Upper lobe of left lung (tissue), 6 donors: ENCODE measurements at places on chromosomes 11 and 22.

GRCh38 chr11:57798905-57799559 is 37.4 kb downstream of the CTNND1 start:
- peak; percentile 71 for DNase-seq
- peaks cover 69% of the 10 kb centered on the region for H3K4me1 ChIP-seq
- H3K36me3 ChIP-seq = peaks cover 8% of the 10 kb centered on the region
- H3K27ac ChIP-seq = peak overlapping the region; percentile 67
- no peak overlapping the region for H3K4me3 ChIP-seq

GRCh38 chr11:70906101-70906500 is 346.3 kb downstream of the SHANK2 start:
- H3K36me3 ChIP-seq = no peaks in the 10 kb centered on the region
- no peak for DNase-seq
- H3K27ac ChIP-seq = no peak overlapping the region
- H3K27me3 ChIP-seq = no peaks in the 10 kb centered on the region
- H3K4me1 ChIP-seq = no peaks in the 10 kb centered on the region

- H3K27me3 ChIP-seq = no peaks in the 10 kb centered on the region
- peak; percentile 88 for DNase-seq
- no peaks in the 10 kb centered on the region for H3K36me3 ChIP-seq
Measured at GRCh38 chr11:46277622-46278386, at the start of gene CREB3L1. Gene CREB3L1, plus strand, starts transcription at chr11:46277662. Its CDS starts 450 bp downstream, at chr11:46278112.

DNA sequence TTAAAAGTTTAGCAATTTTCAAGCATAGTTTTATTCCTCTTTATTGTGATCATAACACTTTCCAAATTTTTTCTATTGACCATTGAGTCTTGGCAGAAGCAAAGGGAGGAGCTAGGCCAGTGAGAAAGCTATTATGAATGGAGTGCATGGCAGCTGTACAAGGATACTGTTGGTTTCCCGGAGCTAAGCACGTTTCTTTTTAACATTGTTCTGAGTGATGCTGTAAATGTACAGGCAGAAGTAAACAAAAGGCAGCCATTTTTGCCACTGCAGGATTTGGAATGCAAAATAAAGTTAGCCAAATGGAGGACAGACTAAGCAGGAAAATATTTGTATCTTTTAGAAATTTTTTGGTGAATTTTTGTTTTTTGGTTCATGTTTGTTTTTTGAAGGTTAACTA is 16.2 kb downstream of the CBL start:
- no peak overlapping the region for H3K4me3 ChIP-seq
- H3K27ac ChIP-seq = no peak overlapping the region
- H3K36me3 ChIP-seq = no peaks in the 10 kb centered on the region
- no peaks in the 10 kb centered on the region for H3K27me3 ChIP-seq

DNA sequence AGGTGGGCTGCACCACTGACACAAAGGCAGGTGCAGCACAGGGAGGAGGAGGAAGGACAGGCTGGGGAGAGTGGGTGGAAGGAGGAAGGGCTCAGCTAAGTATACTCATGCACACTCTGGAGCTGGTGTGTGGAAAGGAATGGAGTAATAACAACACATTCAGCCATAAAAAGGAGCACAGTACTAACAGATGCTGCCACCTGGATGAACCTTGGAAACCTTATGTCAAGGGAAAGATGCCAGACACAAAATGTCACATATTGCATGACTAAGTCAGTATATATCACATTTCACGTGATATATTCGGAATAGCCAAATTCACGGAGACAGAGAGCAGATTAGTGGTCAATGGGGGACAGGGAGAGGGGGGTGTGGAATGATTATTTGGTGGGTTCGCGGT is 389.6 kb upstream of the SYN3 start:
- DNase-seq = no peak
- H3K27ac ChIP-seq = no peak overlapping the region
- H3K4me1 ChIP-seq = no peaks in the 10 kb centered on the region
- no peaks in the 10 kb centered on the region for H3K36me3 ChIP-seq

GRCh38 chr22:44758344-44758973 is 6.1 kb downstream of the ARHGAP8 start:
- H3K4me1 ChIP-seq = peaks cover 14% of the 10 kb centered on the region
- H3K27ac ChIP-seq = no peak overlapping the region
- no peak for DNase-seq
- no peak overlapping the region for H3K4me3 ChIP-seq
- H3K27me3 ChIP-seq = no peaks in the 10 kb centered on the region
- no peaks in the 10 kb centered on the region for H3K36me3 ChIP-seq

GRCh38 chr11:74819400-74819799 is 70.8 kb downstream of the RNF169 start:
- no peak for DNase-seq
- H3K27me3 ChIP-seq = no peaks in the 10 kb centered on the region
- no peak overlapping the region for H3K4me3 ChIP-seq
- peak overlapping the region; percentile 14 for H3K27ac ChIP-seq
- H3K36me3 ChIP-seq = no peaks in the 10 kb centered on the region
- peaks cover 16% of the 10 kb centered on the region for H3K4me1 ChIP-seq

DNA sequence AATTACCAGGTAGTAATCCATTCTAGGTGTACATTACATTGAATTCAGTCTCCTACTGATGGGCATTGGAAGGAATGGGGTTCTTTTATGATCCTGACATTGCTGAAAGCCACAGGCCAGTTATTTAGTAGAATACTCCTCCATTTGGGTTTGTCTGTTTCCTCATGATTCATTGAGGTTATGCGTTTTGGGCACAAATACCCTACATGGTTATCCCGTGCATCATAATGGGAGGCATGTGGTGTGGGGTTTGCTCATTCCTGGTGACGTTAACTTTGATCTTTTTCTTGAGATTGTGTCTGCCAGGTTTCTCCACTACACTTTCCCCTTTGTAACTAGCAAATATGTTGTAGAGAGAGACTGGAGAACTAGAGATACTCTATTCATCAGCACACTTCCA is 5.5 kb downstream of the FOLR3 start:
- no peak overlapping the region for H3K27ac ChIP-seq
- DNase-seq = no peak
- no peaks in the 10 kb centered on the region for H3K36me3 ChIP-seq
- no peaks in the 10 kb centered on the region for H3K27me3 ChIP-seq
- H3K4me3 ChIP-seq = no peak overlapping the region

GRCh38 chr11:92625894-92626293 is 343.6 kb upstream of the MTNR1B start:
- H3K27ac ChIP-seq = no peak overlapping the region
- H3K27me3 ChIP-seq = no peaks in the 10 kb centered on the region
- no peak overlapping the region for H3K4me3 ChIP-seq
- H3K4me1 ChIP-seq = no peaks in the 10 kb centered on the region

- H3K4me3 ChIP-seq = no peak overlapping the region
- DNase-seq = no peak
- no peaks in the 10 kb centered on the region for H3K36me3 ChIP-seq
- no peaks in the 10 kb centered on the region for H3K4me1 ChIP-seq
Measured at GRCh38 chr11:130720232-130721022, 195.9 kb downstream of the SNX19 start.

GRCh38 chr11:109960831-109961230 is 132.4 kb upstream of the ZC3H12C start:
- no peaks in the 10 kb centered on the region for H3K27me3 ChIP-seq
- peak; percentile 20 for DNase-seq
- H3K36me3 ChIP-seq = no peaks in the 10 kb centered on the region
- H3K4me3 ChIP-seq = no peak overlapping the region

DNA sequence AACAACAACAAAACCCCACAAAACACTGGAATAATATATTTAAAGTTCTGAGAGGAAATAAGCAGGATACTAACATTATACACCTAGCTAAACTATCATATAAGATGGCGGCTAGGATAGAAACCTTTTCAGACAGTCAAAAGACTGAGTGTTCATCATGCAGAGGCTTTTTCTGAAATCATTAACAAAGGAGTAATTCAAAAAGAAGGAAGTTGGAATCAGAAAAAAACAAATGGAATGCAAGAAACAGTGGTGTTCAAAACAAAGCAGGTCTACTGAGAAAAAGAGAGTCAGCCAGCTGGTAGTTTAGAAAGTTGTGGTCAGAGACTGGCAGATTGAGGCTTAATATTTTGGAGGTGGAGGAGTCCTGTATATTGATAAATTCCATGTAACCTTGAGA is 30.1 kb upstream of the ZBTB44 start:
- DNase-seq = no peak
- no peak overlapping the region for H3K27ac ChIP-seq
- H3K27me3 ChIP-seq = no peaks in the 10 kb centered on the region
- no peak overlapping the region for H3K4me3 ChIP-seq

- no peaks in the 10 kb centered on the region for H3K27me3 ChIP-seq
- H3K4me3 ChIP-seq = no peak overlapping the region
- no peaks in the 10 kb centered on the region for H3K4me1 ChIP-seq
- no peaks in the 10 kb centered on the region for H3K36me3 ChIP-seq
- DNase-seq = no peak
- H3K27ac ChIP-seq = no peak overlapping the region
Measured at GRCh38 chr22:38347181-38347943, 30.1 kb upstream of the CSNK1E start.

- no peak for DNase-seq
- H3K36me3 ChIP-seq = no peaks in the 10 kb centered on the region
- no peaks in the 10 kb centered on the region for H3K4me1 ChIP-seq
Measured at GRCh38 chr11:124081483-124081882, 33.8 kb upstream of the VWA5A start.

DNA sequence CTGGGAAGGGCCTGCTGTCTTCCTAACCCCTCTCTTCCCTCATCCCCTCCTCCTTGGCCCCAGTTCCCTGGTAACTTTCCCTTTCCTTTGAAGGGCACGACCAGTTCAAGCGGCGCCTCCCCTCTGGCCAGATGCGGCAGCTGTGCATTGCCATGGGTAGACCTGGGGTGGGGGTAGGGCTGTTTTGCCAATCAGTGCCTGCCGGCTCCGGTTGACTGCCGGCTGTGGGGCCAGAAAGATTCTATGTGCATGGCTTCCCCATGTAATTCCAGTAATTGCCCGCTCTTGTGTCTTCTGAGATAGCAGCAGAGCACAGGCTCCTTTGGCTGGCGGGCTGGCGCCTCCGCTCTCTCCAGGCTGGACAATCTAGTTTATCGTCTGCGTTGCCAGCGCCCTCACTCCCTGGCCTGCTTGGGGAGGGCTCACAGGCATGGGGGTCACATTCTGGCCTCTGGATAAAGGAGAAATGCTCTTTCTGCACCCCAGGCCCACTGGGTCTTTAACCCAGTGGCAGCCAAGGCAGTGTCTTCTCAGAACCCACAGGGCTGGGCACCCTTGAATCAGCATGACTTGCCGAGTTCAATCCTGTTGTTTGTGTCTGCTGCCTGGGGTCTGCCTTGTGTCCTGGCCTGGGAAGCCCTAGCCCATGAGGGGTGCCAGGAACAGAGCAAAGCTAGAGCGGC is 9.4 kb downstream of the SIDT2 start:
- no peaks in the 10 kb centered on the region for H3K4me1 ChIP-seq
- DNase-seq = peak; percentile 18
- no peaks in the 10 kb centered on the region for H3K27me3 ChIP-seq
- no peak overlapping the region for H3K4me3 ChIP-seq

DNA sequence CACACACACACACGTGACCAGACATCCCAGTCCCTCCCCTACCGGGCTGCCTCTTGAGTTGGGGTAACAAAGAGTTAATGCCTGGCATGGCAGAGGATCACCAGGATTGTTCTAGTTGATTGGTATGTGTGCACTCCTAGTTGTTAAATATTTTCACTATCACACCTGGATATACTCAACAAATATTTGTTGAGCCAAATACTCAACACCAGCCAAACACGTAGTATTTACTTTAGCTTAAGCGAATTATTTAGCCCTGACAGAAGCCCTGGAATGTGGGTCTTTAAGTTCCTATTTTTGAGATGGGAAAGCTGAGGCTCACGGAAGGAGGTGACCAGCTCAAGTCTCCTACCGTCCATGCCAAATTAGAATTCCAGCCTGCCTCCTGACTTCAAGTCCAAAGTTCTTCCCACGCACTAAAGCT is 10.5 kb downstream of the CD3E start:
- no peak overlapping the region for H3K4me3 ChIP-seq
- H3K27me3 ChIP-seq = no peaks in the 10 kb centered on the region
- H3K36me3 ChIP-seq = no peaks in the 10 kb centered on the region
- H3K27ac ChIP-seq = peak overlapping the region; percentile 52
- H3K4me1 ChIP-seq = peaks cover 45% of the 10 kb centered on the region

DNA sequence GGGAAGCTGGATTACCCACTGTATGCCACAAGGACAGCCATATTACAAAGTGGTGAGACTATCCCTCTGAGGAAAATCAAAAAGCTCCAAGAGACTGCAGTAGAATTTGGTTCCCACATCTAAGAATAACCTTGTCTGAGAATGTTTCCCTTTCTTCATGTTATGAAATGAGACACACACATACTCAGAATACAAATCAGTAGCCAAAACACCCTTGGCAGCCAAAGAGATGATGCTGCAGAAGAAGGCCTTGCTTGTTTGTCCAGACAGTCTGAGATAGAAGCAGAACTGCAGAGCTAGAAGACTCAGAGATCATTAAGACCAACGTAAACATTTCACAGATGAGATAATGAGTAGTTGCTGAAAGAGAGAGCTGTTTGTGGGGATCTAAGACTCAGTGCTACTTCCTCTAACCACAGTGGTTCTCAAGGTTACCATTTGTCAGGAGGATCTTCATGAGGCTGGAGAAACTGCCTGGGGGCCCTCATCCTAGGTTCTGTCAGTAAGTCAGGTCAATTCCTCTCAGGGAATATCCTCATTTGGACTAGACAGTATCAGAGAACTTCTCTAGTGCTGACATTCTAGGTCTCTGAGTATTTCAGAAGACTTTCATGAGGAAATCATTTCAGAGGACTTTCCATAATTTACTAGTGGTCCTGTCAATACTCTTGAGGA is 38.9 kb downstream of the RELT start:
- no peak overlapping the region for H3K27ac ChIP-seq
- no peak overlapping the region for H3K4me3 ChIP-seq
- H3K4me1 ChIP-seq = peaks cover 11% of the 10 kb centered on the region

- H3K27ac ChIP-seq = no peak overlapping the region
- no peak overlapping the region for H3K4me3 ChIP-seq
- H3K36me3 ChIP-seq = no peaks in the 10 kb centered on the region
- no peak for DNase-seq
- H3K4me1 ChIP-seq = no peaks in the 10 kb centered on the region
Measured at GRCh38 chr22:35054064-35054463, 11.9 kb upstream of the ISX start.

- H3K27me3 ChIP-seq = no peaks in the 10 kb centered on the region
- peaks cover 9% of the 10 kb centered on the region for H3K4me1 ChIP-seq
- H3K36me3 ChIP-seq = no peaks in the 10 kb centered on the region
- no peak for DNase-seq
- H3K4me3 ChIP-seq = no peak overlapping the region
Measured at GRCh38 chr11:74806267-74806666, 57.6 kb downstream of the RNF169 start.

DNA sequence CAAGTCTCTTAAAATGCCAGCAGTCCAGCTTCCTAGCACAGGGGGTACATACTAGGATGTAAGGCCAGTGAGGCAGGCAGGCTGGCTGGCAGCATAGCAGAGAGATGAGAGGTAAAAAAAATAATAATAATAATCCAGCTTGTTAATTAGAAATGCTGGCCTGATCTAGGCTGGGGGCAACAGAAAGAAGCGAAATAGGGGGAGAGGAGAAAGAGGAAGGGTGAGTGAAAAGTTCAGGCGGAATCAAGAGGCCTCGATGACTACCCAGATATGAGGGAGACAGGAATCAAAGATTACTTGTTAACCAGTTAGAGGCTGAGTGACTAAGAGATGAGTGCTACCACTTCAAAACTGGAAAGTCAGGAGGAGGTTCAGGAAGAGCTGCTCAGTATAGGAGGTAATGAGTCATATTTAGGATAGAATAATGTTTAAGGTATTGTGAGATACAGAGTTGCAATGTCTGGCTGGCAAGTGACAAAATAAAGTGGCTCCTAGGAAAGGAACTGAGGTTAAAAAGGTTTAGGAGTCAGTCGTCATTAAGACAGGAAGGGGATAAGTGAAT is 2.8 kb downstream of the ALKBH8 start:
- no peak overlapping the region for H3K4me3 ChIP-seq
- no peaks in the 10 kb centered on the region for H3K27me3 ChIP-seq
- no peaks in the 10 kb centered on the region for H3K36me3 ChIP-seq

GRCh38 chr11:79253280-79253679 is 187.6 kb downstream of the TENM4 start:
- no peaks in the 10 kb centered on the region for H3K4me1 ChIP-seq
- H3K27ac ChIP-seq = no peak overlapping the region
- H3K27me3 ChIP-seq = no peaks in the 10 kb centered on the region
- no peak overlapping the region for H3K4me3 ChIP-seq
